Spleen (tissue), 13 donors: ENCODE measurements at places on chromosomes 4 and X. TPM values are rescaled to one million over a fixed set of nuclear protein-coding genes. Genes with fewer than 3 reads are reported as not detected.

DNA sequence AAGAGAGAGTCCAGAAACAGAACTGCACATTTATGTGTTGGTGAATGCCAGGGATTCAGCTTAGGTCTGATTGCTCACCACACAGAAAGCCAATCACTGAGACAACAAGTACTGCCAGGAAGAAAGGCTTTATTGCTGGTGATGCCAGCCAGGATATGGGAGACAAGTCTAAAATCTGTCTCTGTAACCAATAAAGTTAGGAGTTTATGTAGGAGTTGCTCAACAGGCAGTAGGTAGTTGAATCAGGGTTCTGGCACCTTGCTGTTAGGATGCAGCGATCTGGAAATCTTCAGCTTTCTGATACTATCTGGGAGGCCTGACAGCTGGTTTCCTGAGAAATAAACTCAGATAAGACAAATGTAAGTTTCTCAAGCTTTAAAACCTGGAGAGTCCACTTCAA lies 120.2 kb upstream of the ENPP6 start:
- no peaks in the 10 kb centered on the region for H3K27me3 ChIP-seq
- no peak for DNase-seq
- peaks cover 24% of the 10 kb centered on the region for H3K4me1 ChIP-seq
- no peak overlapping the region for H3K27ac ChIP-seq

GCNA gene
- polyA plus RNA-seq, result 2.4 TPM

GRCh38 chrX:97332963-97333362 lies 449.3 kb downstream of the RPA4 start:
- H3K27ac ChIP-seq, result no peak overlapping the region
- no peaks in the 10 kb centered on the region for H3K27me3 ChIP-seq
- no peak for DNase-seq
- H3K36me3 ChIP-seq, result no peaks in the 10 kb centered on the region
- no peaks in the 10 kb centered on the region for H3K4me1 ChIP-seq

RNF128 gene
- polyA plus RNA-seq, result not detected

GRCh38 chr4:173187732-173188131 lies 19.1 kb downstream of the GALNT7 start:
- DNase-seq, result no peak
- peaks cover 13% of the 10 kb centered on the region for H3K4me1 ChIP-seq
- no peaks in the 10 kb centered on the region for H3K27me3 ChIP-seq
- no peak overlapping the region for H3K4me3 ChIP-seq
- H3K36me3 ChIP-seq, result no peaks in the 10 kb centered on the region

GRCh38 chr4:41174444-41174843 lies 39.9 kb downstream of the APBB2 start:
- H3K27me3 ChIP-seq, result no peaks in the 10 kb centered on the region
- DNase-seq, result no peak
- H3K27ac ChIP-seq, result no peak overlapping the region
- H3K4me1 ChIP-seq, result no peaks in the 10 kb centered on the region
- no peak overlapping the region for H3K4me3 ChIP-seq

GRCh38 chr4:152462047-152462446 lies 73.8 kb downstream of the FBXW7 start:
- no peaks in the 10 kb centered on the region for H3K27me3 ChIP-seq
- H3K4me3 ChIP-seq, result no peak overlapping the region

DNA sequence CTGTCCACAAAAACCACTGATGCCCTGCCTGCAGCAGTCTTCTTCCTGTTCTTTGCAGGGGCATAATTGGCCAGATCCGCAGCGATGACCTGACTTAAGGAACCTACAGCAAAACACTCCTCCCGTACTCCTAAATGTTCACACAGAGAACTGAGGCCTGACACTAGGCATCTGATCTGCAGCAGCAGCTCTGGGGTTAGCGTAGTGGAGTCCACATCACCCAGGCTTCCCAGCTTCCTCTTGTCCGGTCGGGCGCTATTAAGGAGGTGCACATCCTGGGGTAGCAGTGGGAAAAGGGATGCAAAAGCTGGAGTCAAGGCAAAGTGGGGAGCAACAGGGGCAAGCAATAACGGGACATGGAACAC lies 758 bp downstream of the SCFD2 start:
- H3K4me3 ChIP-seq, result peak overlapping the region; percentile 86
- H3K36me3 ChIP-seq, result no peaks in the 10 kb centered on the region
- H3K27me3 ChIP-seq, result peaks cover 2% of the 10 kb centered on the region

- H3K4me1 ChIP-seq, result peaks cover 3% of the 10 kb centered on the region
- no peak overlapping the region for H3K4me3 ChIP-seq
Measured at GRCh38 chrX:53075011-53075410, 7.2 kb upstream of the TSPYL2 start.

- H3K4me1 ChIP-seq, result no peaks in the 10 kb centered on the region
- H3K4me3 ChIP-seq, result no peak overlapping the region
- H3K27ac ChIP-seq, result no peak overlapping the region
- no peaks in the 10 kb centered on the region for H3K27me3 ChIP-seq
Measured at GRCh38 chrX:2351999-2352995, 148.5 kb downstream of the DHRSX start.
